ENCODE measurements at places on chromosomes 3 and 15.

DNA sequence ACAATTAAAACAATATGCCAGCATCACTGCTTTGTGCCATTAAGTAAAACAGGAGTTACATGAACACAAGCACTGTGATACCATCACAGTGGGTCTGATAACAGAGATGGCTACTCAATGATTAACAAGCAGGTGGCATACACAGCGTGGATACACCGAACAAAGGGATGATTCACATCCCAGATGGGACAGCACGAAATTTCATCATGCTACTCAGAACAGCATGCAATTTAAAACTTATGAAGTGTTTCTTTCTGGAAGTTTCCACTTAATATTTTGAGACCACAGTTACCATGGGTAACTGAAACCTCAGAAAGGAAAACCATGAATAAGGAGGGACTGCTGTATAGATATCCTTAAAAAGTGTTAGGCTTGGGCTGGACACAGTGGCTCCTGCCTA lies 44.5 kb downstream of the SLC24A1 start:
- DNase-seq: no peak

GRCh38 chr3:147425388-147425850 lies 16.3 kb downstream of the ZIC1 start:
- DNase-seq: no peak

DNA sequence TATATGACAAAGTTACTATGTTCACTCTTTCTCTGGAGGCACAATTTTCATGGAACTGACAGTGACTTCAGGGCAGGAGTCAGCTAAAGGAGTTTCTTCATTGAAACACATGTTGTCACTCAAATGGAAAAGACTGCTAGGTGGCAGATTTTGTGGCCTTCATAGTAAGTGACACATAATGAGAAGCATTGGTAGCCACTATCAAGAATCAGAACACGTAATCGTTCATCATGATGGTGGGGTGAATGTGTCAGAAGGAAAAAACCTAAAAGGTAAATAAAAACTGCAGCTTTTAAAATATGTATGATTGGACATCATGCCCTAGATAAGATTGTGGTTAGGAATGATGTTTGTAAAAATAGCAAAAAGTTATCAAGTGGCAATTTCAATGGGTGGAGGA lies 1491.0 kb downstream of the SI start:
- DNase-seq: no peak

DNA sequence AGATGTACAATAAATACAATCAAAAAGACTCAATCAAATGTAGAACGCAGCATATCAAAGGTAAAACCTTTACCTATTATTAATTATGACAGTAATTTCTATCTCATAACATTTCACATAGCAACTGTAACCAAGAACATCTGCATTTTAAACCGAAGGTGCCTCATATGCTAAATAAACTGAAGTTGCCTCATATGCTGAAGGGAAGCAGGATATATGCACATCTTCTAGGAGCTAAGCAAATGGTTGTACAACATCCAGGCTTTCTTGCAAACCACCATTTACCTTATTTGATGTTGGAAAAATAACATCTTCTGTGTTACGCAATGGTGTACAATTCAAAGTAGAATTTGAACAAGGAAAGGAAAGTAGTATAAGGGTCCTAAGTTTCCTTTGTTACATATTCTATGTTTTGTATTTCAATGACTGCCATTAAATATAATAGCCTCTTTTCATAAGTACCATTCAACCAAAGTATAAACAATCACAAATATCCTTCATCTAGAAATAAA lies 145.9 kb downstream of the SATB1 start:
- DNase-seq: no peak

- DNase-seq: no peak
Measured at GRCh38 chr3:4665197-4665596, 172.0 kb downstream of the ITPR1 start.

DNA sequence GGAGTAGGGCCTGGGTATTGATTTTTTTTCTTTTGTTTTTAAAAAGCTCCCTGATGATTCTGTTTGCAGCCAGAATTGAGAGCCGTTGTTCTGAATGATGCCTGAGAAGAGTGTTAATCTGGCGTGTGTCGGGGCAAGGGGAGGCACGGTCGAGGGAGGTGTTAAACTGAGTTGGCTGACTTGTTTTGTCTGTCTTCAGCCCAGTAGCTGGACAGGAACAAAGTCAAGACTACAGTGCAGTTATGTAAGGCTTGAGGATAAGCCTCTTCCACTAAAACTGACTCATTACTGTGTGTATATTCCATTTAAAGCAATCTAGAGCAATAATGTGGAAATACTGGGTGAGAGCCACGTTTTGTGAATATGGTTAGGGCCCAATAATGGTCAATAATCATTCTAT lies 119.0 kb upstream of the DLG1 start:
- no peak for DNase-seq

Data from GM18507 (cell line).